ENCODE measurements at places on chromosomes 7 and 10. TPM values are rescaled to one million over a fixed set of nuclear protein-coding genes. Genes with fewer than 3 reads are reported as not detected.

GRCh38 chr10:31927565-31927883, 1.1 kb downstream of the ARHGAP12 start:
- DNase-seq, result no peak

DNA sequence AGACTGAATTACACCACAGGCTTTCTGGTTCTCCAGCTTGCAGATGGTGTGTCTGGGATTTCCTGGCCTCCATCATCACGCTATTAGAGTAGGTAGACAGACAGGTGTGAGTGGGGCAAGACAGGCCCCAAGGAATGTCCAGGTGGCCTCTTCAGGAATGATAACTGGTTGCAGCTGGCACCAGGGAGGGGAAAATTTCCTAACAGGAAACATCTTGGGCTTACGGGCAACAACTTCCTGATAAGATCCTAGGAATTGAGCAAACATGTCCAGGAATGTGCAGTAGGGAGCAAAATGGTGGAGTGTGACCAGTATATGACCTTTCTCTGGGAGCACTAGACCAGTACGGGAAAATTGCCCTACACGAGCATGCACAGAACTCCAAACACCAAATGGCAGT, 11.3 kb downstream of the XRCC2 start:
- DNase-seq, result no peak

- no peak for DNase-seq
Observed at GRCh38 chr7:149690688-149691446, 82.5 kb downstream of the ZNF467 start.

Gene CARD11
- total RNA-seq, result 140 TPM

Gene GIMAP8
- total RNA-seq, result 31.0 TPM

- DNase-seq, result no peak
Observed at GRCh38 chr10:44418637-44419036, 33.7 kb upstream of the CXCL12 start.

GRCh38 chr7:16915405-16915804, 33.6 kb upstream of the AGR3 start:
- no peak for DNase-seq

Gene UCMA
- total RNA-seq, result not detected

DNA sequence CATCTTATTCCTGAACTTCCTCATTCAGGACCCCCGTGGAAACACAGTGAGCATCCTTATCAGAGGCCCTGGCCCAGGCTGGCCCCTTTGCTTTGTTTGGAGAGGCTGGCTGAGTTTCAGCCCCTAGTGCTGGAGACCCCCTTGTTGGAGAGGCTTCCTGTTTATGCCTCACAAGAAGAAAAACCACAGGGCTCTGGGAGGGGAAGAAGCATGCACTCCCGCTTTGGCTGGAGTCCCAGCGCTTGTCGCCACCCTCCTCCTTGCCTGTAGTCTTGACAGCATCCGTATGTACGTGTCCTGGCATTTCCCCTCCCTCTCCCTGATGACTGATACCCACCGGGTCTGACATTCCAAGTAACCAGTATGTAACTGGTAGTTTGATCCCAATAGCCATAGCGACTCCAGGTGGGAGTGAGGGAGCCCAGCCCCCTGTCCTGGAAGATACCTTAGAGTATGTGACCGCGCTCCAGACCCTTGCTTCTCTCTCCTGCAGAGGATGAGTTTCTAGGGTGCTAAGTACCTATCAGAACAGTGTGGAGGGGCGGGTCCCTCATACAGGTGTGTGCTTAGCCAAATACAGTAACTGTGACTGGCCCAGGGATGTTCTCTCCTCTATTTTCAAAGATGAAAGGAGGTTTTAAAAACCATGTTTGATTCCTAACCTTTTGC, 6.9 kb upstream of the ATP6V0E2 start:
- no peak for DNase-seq

DNA sequence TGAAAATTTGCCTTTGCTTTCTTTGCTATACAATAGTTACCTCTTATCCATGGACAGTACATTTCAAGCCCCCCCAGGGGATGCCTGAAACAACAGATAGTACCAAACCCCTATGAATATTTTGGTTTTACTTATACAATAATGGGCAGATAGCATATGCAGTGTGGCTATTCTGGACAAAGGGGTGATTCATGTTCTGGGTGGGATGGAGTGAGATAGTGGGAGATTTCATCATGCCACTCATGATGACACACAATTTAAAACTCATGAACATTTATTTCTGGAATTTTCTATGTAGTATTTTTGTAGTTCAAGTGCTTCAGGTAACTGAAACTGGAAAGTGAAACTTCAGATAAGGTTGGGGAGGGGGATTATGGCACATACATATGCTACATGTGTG, 12.0 kb downstream of the STARD3NL start:
- no peak for DNase-seq

DNA sequence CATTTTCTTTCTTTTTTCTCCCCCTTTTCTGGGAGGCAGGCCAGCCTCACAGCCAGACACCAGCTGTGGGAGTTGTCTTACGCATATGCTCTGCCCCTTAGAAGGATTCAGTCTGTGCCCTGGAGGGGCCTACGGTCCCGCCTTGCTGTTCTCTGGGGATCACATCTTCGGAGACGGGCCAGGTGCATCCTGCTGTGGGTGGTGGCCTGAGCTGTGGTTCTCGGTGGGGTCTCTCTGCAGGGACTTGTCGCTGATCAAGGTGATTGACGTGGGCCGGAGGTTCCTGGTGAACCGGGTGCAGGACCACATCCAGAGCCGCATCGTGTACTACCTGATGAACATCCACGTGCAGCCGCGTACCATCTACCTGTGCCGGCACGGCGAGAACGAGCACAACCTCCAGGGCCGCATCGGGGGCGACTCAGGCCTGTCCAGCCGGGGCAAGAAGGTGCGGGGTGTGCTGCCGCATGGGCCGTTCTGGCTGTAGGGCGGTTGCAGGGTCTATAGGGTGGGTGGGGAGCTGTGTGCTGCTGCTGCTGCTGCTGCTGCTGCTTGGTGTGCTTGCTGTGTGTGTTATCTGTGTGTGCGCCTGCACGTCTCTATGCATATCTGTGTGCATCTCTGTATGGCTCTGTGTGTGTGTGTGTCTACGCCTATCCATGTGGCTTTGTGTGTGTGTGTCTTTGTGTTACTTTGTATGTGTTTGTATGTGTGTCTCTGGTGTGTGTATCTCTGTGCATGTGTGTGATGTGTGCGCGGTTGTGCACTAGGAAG, 17.9 kb downstream of the PFKFB3 start:
- DNase-seq, result no peak

Gene CUZD1
- 3.4 TPM for total RNA-seq

DNA sequence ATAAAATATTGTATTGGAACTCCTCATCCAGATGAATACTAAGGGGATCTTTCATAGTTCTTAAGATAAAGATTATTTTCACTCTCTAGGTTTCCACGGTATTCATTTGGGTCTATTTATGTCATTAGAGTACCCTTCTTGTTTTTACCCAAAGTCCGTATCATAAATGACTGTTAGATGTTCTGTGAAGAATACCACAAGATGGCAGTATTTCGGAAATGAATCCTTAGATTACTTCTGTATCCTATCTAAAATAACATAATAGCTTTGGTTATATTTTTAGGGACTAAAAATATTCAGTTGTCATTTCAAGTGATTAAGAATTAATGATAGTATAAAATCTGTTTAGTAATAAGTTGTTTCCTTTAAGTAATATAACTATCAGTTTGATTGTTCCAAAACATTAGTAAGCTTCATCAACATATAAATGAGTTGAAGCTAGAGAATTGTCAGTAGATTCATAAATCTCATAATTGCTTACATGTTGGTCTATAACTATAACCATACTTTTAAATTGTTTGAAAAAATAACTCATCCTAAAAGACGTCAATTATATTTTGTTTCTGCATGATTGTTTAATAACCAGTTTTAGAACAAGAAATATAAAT, 337.5 kb upstream of the KCND2 start:
- DNase-seq, result no peak

DNA sequence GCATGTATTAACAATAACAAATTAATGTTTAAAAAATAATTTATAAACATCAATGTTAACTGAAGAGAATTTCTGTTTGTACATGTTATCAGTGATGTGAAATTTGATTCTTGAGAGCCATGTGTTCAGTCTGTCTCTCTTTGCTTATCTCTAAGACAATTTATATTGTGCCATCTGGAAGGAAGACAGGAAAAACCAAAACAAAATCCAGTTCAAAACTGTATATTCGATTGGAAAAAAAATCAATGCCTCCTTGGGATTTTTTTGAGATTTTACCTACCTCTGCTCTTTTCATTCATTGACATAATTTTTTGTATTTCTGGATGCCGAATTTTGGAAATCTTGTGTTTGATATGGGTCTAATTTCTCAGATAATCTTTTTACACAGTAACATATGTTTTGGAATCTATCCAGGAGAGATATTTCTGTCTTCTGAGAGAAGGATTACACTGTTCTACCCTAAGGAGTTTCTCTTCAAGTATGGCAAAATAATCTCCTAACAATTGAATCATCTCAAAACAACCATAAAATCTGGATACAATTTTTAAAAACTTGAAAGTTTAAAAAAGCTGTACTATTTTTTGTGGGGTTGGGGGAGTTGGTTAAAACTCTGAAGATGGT, 311.9 kb upstream of the GNAI1 start:
- no peak for DNase-seq

- DNase-seq, result no peak
Observed at GRCh38 chr7:159113056-159113455, 31.6 kb downstream of the VIPR2 start.

GRCh38 chr10:24751716-24752115, 28.0 kb upstream of the ARHGAP21 start:
- DNase-seq, result no peak
